ENCODE measurements at places on chromosomes 5 and 9. TPM values are rescaled to one million over a fixed set of nuclear protein-coding genes. Genes with fewer than 3 reads are reported as not detected.

INSL4 gene
- not detected for total RNA-seq

SOHLH1 gene
- not detected for total RNA-seq

EPB41L4A gene
- 51.2 TPM for total RNA-seq

GMCL2 gene
- total RNA-seq = not detected

ROPN1L gene
- total RNA-seq = 12.0 TPM

SLC6A19 gene
- not detected for total RNA-seq

MZB1 gene
- total RNA-seq = not detected

CDK7 gene
- total RNA-seq = 50.7 TPM

WWC1 gene
- 36.2 TPM for total RNA-seq

OR2K2 gene
- not detected for total RNA-seq

SHOC1 gene
- total RNA-seq = not detected

UBAP1 gene
- total RNA-seq = 36.7 TPM

GRIN3A gene
- total RNA-seq = 46.8 TPM

FOXD4 gene
- total RNA-seq = 1.6 TPM

RFK gene
- total RNA-seq = 113 TPM

IFNK gene
- not detected for total RNA-seq

SOX30 gene
- total RNA-seq = not detected

SLF1 gene
- 40.8 TPM for total RNA-seq

EMB gene
- 31.1 TPM for total RNA-seq

ADGRV1 gene
- 191 TPM for total RNA-seq

TGFBI gene
- total RNA-seq = 10.4 TPM

WDR5 gene
- total RNA-seq = 25.6 TPM

CDX1 gene
- total RNA-seq = not detected

DNM1 gene
- total RNA-seq = 155 TPM

FBP1 gene
- 1.2 TPM for total RNA-seq

ZNF454 gene
- 10.6 TPM for total RNA-seq

PCDHGB5 gene
- total RNA-seq = 24.0 TPM

FBXW2 gene
- total RNA-seq = 63.7 TPM

ZNF79 gene
- total RNA-seq = 10.8 TPM

SLCO4C1 gene
- 0.92 TPM for total RNA-seq

CDC42SE2 gene
- total RNA-seq = 106 TPM

RICTOR gene
- total RNA-seq = 64.1 TPM

SAXO1 gene
- total RNA-seq = not detected

GNA14 gene
- total RNA-seq = 1.4 TPM

NEURL1B gene
- 26.8 TPM for total RNA-seq

ASS1 gene
- 49.4 TPM for total RNA-seq

C9orf72 gene
- 61.8 TPM for total RNA-seq

All from diencephalon (tissue), 1 donor.